ENCODE measurements at places on chromosomes 16 and 17.

- DNase-seq: no peak
These were observed 561.2 kb upstream of the C16orf82 start for GRCh38 chr16:26505496-26505895.

DNA sequence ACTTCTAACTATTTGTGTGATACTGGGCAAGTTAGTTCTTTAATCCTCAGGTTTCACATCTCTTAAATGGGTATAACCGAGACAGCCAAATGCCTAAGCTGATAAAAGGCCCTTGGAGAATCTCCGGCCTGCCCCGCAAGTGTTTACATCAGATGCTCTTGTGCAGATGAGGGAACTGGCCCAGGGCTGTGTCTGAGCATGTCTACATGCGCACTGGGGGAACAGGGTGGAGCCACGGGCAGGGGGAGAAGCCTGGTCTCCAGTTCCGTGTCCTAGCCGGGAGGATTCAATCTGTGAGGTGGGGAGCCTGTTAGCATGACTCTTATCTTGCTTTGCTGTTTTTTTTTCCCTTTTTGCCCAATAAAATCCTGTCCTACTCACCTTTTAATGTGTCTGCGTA is 222.9 kb downstream of the CDH8 start:
- no peak for DNase-seq

DNA sequence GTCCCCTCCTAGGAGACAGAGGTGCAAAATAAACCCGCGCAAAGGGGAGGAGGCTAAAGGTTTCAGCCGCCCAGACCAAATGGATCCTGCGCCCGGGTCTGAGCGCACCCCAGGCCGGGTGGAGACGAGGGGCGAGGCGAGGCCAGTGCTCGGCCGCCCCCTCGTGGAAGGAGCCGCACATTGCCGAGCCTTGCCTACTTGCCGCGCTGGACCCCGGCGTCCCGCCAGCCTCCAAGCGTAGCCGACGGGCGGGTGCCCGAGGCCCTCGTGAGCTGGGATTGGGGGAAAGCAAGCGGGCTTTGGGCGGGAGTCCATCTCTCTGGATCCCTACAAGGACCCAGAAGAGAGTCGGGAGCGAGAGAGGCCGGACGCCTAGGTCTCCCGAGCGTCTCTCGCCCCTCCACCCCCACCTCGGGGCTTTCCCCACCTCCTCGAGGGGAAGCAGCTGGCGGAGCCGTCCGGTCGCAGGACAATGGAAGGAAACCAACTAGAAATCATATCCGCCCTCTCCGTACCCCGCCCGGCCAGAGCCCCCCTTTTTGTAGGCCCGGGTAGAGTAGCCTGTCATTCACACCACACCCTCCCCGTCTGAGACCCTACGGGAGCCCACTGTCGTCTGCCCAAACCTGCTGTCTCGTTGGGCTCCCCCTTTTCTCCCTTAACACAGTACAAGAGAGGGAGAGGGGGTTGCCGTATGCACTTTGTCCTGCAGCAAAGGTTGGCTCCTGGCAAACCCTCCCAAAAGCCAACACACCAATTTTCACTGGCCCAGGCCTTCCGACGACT is 664 bp upstream of the BCL6B start:
- no peak for DNase-seq

DNA sequence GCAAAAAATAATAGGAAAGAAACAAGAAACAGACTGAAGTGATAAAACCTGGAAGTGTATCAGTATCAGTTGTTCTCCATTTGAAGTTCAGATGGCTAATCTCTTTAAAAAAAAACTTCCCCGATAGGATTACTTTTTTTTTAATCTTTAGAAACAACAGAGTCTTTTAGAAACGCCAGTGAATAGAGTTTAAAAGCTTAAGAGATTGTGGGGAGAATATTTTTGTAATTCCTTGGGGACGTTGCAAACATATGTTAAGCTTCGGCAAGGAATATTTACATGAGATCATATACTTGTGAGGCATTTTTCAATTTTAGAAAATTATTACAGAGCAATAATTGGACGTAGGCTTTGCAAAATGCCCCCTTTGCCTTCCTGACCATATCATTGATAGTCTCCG is 13.2 kb downstream of the MAF start:
- DNase-seq: no peak

- no peak for DNase-seq
These were observed 644 bp downstream of the QRICH2 start for GRCh38 chr17:76307299-76307965.

GRCh38 chr17:43949781-43950180 is 4.0 kb downstream of the PYY start:
- no peak for DNase-seq

DNA sequence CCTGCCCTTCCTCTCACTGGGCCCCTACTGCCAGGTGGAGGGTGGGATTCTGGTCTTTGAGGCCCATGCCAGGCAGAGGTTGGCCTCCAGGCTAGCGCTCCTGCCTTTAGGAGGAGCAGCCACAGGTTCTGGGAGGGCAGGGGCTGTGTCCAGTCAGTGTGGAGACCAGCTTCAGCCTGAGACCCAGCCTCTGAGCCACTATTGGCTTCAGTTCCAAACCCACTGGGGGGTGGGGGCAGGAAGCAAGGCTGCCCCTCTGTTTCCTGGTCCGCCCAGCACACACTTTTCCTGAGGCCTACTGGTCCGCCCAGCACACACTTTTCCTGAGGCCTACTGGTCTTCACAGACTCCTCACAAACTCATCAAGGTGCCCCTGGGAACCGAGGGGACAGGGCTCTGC is 16.4 kb downstream of the SLC5A10 start:
- DNase-seq: no peak

DNA sequence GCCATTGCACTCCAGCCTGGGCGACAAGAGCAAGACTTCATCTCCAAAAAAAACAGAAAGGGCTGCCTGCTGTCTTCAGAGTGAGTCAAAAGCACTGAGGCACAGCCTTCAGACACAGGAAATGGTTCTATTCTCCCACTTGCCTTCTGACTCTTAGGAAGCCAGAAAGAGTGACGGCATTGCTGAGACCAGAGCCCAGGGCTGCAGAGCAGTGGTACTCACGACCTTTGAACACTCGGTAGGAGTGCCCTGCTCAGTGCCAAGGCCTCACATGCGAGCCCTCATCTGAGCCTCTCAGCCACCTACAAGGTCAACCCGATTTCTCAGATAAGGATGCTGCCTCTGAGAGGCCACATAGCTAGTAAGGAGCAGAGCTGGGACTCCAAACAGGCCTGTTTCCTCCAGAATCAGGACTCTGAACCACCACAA is 3.5 kb upstream of the ITGAE start:
- no peak for DNase-seq

All from fibroblast of skin of left biceps (primary cell).